ENCODE measurements at places on chromosomes 13 and 19.

- no peak for DNase-seq
Measured at GRCh38 chr13:33134213-33134612, 118.0 kb downstream of the KL start.

- DNase-seq = no peak
Measured at GRCh38 chr19:54158812-54159351, 639 bp downstream of the LENG1 start.

DNA sequence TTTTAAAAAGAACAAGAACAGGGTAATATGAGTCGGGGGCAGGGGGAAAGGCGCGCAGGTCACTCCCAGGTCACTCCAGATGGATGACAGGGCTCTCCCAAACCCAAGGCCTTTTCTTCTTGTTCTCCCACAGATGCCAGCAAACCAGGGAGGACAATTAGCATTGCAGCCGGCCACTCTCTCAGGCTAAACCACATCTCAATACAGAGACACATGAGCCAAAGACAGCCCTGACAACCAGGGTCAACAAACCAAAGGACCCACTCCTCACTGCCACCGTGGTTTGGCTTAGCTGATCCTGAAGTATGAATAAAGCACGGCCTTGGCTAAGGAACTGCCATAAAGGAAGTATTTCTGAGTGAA, 47.3 kb downstream of the LATS2 start:
- no peak for DNase-seq

GRCh38 chr19:16895467-16896145, 6.8 kb downstream of the F2RL3 start:
- DNase-seq = no peak

DNA sequence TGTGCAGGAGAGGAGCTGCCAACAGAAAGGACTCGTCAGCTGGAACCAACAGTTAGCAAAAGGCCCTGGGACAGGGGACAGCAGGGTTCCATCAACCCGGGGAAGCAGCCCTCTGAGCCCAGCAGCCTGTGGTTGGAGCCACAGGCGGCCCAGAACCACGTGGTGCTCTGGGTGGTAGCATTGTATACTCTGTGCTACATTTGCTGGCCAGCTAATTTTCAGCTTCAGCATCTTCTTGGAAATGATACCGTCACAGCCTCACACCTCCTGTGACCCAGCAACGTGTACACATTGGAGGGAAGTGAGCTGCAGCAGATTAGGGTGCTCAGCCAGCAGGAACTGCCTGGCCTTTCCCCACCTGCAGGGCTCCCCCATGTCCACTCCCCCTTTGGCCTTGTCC, 13.1 kb upstream of the MTIF3 start:
- DNase-seq = no peak

- DNase-seq = no peak
Measured at GRCh38 chr13:36193151-36193855, 21.1 kb downstream of the SOHLH2 start.

- DNase-seq = no peak
Measured at GRCh38 chr19:10881403-10882107, 10.2 kb downstream of the CARM1 start.

- DNase-seq = no peak
Measured at GRCh38 chr19:34276614-34277013, 22.3 kb downstream of the GARRE1 start.

DNA sequence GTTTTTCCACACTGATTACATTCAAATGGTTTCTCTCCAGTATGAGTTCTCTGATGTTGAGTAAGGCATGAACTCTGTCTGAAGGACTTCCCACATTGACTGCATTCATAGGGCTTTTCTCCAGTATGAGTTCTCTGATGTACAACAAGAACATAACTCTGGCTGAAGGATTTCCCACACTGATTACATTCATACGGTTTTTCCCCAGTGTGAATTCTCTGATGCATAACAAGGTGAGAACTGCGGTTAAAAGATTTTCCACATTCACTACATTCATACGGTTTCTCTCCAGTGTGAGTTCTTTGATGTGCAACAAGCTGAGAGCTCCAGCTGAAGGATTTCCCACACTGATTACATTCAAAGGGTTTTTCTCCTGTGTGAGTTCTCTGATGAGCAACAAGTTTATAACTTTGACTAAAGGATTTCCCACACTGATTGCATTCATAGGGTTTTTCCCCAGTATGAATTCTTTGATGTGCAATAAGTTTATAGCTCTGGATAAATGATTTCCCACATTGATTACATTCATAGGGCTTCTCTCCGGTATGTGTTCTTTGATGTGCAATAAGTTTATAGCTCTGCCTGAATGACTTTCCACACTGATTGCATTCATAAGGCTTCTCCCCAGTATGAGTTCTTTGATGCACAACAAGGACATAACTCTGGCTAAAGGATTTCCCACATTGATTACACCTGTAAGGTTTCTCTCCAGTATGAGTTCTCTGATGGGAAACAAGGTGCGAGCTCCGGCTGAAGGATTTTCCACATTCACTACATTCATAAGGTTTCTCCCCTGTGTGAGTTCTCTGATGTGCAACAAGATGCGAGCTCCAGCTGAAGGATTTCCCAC, 23.5 kb downstream of the ZNF180 start:
- DNase-seq = no peak

DNA sequence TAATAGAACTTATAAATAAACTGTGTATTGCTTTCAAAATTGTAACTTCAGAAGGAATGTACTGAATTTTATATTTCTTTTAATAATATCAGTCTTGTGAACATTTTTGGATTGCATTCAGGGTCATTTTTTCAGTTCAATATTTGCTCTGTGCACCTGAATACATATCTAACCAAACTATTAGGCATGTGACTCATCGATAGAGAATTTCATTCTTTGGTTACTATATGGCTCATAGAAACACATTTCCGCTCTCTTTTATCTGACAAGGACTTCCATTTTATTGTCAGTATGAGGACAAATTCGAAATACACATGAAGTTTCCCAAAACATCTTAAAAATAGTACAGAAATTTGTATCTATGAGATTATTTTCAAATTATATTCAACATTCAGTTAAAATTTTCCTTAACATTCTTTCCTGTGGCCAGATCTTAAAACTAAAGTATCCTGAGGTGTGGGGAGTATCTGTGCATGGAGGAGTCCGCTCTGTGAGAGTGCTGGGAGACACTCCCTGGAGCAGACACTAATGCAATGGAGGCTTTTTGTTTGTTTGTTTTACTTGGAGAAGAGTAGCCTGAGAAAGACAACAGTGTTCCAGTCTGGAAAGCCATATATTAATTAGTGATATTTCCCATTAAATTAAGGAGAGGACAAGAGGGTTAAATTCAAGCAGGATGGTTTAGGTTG, 483.6 kb downstream of the PCDH20 start:
- no peak for DNase-seq

GRCh38 chr13:54390841-54391240, 1362.2 kb downstream of the OLFM4 start:
- no peak for DNase-seq

- DNase-seq = peak; percentile 3
Measured at GRCh38 chr19:52464798-52465470, 11.6 kb downstream of the ZNF578 start.

- DNase-seq = no peak
Measured at GRCh38 chr13:101210774-101211173, 205.5 kb downstream of the NALCN start.

DNA sequence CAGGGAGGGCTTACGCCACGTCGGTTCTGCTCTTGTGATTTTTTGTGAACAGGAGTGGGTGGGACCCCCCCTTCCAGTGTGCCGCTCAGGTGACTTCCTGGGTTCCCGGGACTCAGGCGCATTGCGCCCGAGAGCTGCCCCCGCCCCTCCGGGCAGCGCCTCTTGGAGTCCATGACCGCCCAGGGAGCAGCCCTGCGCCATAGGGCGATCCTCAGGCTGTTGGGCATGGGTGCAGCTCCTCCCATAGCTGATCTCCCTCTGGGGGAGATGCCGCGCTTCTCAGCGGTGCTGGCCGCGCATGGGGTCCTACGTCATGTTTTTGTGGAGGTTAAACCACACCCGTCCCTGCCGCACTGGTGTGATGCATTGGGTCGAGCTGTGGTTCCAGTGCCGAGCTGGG, 7.9 kb upstream of the TMPRSS9 start:
- no peak for DNase-seq

GRCh38 chr19:3056417-3057088, 5.7 kb downstream of the TLE5 start:
- no peak for DNase-seq

- no peak for DNase-seq
Measured at GRCh38 chr13:21971662-21972621, 301.1 kb downstream of the FGF9 start.

DNA sequence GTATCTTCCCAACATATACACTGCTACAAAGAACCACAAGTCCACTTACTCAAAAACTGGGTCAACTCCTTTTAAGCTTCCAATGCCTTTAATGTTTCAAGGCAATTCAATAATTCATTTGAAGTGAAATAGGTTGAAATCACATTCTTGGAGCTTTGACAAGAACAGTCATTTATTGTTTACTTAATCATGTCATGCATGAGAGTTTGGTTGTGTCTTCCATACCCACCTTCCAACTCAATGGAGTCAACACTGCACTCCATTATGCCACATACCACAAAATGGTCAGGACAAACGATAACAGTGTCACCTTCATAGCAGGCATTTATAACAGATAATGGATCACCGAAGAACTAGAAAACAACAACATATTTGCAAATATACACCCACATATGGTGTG, 506.3 kb downstream of the UQCRFS1 start:
- no peak for DNase-seq

GRCh38 chr13:72561791-72562190, 165.6 kb downstream of the MZT1 start:
- no peak for DNase-seq

- no peak for DNase-seq
Measured at GRCh38 chr13:30856005-30856790, 49.9 kb upstream of the MEDAG start.

DNA sequence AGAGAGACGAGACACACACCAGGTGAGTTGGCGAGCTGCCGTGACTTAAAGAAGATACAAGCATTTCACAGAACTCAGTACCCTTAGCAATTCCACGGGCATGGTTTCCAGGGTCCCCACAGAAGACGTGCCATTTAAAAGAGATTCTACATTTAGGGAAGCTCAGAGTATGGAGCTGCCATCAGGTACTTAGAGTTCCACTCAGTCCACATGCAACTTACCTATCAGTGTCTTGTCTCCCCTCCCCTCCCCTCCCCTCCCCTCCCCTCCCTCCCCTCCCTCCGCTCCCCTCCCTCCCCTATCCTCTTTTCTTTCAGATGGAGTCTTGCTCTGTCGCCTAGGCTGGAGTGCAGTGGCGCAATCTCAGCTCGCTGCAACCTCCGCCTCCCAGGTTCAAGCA, 12.2 kb downstream of the ZNF30 start:
- no peak for DNase-seq

DNA sequence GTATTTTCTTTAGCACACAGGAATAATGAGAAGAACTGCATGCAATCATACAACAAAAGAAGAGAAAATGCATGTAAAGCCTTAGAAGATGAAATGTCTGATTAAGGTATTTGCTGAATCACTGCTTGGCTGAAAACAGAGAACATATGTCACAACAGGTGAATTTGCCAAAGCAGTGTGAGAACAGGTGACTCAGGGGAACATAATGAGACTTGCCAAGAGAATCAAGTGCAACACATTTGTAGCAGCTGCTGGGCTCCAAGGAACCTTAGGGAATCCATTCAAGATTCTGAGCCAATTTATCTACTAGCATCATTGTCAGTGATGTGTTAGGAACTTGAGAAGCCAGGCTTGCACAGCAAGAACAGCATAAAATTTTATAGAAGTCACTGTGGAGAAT, 273.1 kb downstream of the PCDH20 start:
- DNase-seq = no peak

DNA sequence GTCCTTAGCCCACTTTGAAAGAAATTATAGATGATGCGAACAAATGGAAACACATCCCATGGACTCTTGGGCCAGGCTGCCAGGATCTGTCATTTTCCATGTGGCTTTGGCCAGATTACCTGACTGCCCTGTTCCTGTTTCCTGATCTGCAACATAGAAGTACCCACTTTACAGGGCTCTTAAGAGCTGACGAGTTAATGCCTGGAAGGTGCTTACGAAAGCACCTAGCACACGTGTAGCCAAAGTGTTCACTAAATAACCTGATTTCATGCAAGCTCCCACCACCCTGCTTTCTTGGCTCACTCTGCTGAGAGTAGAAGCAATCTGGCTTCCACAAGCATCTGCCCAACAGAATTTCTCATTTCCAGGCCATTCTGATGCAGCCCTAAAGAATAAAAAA, 575.2 kb downstream of the MYO16 start:
- no peak for DNase-seq

DNA sequence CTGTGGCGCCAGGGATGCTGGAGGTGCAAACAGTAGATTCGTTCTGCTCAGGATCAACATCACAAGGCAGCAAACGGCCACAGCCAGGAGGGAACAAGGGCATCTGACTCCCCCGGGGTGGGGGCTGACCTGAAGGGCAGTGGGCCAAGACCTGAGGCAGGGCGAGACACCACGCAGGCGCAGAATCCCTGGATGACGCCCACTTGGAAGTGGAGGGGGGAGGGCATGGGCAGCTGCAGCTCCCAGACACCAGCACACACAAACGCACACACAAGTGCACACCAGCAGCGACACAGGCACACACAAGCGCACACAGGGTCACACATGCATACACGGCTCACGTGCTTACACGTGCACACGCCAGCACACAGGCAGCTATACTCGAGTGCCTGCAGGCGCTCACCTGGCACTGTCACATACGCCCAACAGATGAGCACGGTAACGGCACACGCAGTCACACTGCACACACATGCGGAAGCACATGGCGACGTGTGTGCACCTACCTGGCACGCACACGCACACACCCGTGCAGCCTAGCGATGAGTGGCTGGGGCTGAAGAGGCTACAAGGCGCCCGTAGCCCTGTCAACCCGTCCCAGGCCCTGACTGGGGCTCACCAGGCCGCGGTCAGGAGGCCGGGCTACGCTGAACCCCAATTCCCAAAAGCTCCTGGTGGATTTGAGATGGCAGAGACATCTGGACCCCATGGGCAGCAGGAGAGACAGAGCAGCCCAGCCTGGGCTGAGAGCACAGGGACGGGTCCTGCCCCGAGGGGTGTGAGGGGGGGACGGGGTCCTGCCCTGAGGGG, 5.5 kb downstream of the C2CD4C start:
- no peak for DNase-seq

GRCh38 chr13:106520251-106521054, 15.0 kb downstream of the EFNB2 start:
- DNase-seq = no peak

DNA sequence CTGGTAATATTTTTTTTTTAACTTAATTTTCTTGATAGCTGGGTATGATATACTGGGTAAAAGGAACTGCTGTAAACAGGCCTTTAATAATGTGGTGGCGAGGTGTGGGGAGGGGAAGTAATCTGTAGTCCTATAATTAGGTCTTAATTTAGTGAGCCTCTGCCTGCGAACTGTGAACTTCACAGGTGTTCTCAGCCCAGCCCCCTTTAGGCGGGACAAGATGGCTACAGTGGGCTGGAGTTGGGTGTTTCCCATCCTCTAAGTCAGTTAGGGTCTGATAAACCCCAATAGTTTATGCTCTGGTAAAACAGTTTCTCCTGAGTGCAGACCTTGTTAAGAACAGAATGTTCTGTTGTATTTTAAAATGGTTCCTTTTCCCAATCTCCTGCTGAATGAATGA, 97.6 kb upstream of the SERP2 start:
- DNase-seq = no peak

DNA sequence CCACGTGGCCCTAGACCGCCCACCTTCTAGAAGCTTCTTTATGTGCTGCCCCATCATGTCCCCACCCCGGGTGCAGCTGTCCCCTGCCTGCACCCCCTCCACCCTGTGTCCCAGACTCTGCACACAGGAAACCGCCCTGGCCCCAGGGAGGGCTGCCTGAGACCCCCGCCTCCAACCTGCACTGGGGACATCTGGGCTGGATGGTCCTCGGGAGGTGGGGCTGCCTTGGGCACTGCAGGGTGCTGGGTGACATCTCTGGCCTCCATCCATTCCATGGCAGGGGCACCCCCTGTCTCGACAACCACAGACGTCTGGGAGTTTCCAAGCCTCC, 17.8 kb upstream of the ZBTB7A start:
- DNase-seq = no peak

Data from NCI-H187 treated with DMSO at 0.1 percent for 48 hours (cell line).